Activated T-helper 1 cell treated with anti-CD3 and anti-CD28 coated beads, Interleukin-2, amount 50 U/mL, for 16 hours (primary cell): ENCODE measurements at places on chromosomes 7 and 10.

DNA sequence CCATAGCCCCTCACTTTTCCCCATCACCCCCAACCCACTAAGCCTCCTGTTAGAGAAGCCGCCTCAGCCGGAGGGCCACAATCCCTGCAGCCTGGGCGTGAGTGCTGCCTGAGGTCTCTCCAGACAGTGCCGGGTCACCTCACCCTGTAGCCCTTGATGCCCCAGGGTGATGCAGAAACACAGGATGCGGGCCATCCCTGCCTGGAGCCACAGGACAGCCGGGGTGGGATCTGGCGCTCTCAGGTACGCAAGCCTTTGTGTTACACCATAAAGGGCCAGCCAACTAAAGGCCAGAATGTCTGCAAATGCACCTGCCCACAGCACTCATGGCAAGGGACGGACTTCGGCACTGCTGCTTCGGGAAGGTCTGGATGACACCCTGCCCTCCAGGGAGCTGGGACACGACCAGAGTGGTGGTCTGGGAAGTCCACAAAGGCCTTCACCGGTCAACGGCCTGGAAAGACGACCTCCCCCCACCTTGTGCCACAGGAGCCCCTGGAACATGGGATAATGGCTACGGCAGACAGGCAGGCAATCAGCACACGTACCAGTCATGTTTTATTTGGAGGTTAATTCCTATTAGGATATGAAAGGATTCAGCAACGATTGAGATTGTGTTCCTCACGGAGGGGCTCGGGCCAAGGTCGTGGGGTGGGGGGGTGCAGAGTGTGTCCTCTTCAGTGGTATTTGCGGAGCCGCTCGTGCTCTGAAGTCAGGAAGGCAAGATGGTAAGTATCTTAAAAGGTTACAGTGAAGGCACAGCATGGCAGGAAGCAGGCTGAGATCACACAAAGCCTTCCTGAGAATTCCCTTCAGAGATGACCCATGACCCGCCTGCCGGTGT is 8.1 kb downstream of the ATP5MF start:
- no peak for DNase-seq

DNA sequence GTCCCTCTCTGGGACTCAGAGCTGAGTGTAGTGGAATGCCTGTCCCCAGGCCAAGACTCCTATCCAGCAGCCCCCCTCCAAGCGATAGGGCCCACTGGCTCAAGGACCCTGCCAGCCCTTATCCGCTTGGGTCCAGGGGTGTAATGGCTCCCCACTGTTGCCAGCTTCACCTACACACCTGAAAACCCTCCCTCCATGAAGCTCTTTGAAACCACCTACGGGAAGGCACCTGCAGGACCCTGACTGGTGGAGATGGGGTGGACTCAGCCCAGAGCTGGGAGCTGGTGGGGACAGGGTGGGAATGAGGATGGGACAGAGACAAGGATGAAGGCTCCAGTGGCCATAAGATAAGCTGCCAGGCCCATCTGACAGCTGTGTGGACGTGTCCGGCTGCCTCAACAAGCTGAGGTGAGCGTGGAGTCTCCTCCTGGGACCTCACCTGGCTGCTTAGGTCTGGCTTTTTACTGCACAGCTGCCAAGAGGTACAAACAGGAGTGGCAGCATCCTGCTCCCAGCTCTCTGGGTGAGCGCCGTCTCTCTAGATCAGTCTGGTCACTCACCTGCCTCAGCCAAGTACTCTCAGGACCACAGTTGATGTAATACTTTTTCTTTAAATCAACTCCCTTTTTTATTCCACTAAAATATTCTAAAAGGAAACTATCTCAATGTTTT is 41.9 kb downstream of the DRGX start:
- DNase-seq = no peak

DNA sequence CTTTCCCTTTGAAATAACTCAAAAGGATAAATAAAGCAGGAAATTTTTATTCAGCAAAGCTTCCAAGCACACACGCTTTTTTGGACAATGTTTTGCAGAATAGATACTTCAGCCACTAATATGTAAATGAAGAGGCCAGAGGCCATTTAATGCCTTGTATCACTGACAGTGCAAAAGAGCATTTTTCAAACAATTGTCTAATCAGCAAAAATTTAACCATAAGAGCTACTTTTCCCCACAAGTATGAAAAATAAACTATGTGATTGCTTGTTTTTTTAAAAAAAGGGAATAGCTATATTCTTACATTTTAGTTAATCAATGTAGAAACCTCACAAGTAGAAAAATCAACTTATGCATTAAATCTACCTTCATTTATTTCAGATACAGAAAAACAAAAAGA is 99.7 kb downstream of the COL28A1 start:
- no peak for DNase-seq

DNA sequence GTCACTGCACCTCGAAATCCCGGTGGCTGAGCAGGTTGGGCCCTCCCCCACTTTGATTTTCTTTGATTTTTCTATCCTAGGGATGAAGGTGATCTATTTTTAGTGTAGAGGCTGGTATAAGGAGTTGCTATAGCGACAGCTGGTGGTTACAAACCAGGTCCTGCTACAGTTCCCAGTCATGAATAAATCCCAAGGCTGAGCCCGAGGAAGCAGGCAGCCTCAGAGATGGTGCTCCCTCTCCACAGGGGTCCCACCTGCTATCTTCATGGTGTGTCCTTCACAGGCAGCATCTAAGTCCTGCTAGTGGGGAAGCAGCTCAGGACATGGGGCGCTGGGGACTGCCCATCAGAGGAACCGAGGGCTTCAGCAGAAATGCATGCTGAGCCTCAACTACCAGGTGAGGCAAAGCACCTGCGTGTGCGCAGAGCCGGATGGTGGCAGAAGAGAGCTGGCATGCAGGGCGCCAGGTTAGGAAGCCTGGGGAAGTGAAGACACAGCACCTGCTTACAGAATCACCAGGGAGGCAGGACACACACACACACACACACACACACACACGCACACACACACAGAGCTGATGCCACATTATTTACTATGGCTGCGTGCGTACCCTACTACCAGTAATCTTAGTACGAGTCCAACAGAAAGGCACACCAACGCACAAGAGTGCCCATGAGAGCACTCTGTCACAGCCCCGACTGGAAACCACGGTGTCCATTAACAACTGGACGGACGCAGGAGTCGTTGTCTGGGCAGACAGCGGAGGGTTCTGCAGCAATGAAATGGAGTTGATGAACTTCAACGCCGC is 150.9 kb downstream of the PRKAG2 start:
- no peak for DNase-seq

DNA sequence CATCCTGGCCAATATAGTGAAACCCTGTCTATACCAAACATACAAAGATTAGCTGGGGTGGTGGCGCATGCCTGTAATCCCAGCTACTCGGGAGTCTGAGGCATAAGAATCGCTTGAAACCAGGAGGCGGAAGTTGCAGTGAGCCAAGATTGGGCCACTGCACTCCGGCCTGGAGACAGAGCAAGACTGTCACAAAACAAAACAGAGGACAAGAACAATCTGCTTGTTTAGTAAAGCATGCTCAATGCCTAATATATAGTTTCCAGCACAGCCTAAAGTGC is 1.8 kb upstream of the SEC24C start:
- DNase-seq = no peak

GRCh38 chr10:106559442-106559841 is 605.1 kb downstream of the SORCS1 start:
- DNase-seq = no peak

GRCh38 chr10:107440741-107441140 is 276.2 kb upstream of the SORCS1 start:
- no peak for DNase-seq

DNA sequence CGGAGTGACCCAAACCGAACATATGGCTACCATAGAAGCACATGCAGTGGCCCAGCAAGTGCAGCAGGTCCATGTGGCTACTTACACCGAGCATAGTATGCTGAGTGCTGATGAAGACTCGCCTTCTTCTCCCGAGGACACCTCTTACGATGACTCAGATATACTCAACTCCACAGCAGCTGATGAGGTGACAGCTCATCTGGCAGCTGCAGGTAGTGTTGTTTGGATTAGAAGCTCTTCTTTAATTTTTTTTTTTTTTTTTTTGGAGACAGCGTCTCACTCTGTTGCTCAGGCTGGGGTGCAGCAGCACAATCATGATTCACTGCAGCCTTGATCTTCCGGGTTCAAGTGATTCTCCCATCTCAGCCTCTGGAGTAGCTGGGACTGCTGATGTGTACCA is 45.8 kb downstream of the NRF1 start:
- DNase-seq = no peak

DNA sequence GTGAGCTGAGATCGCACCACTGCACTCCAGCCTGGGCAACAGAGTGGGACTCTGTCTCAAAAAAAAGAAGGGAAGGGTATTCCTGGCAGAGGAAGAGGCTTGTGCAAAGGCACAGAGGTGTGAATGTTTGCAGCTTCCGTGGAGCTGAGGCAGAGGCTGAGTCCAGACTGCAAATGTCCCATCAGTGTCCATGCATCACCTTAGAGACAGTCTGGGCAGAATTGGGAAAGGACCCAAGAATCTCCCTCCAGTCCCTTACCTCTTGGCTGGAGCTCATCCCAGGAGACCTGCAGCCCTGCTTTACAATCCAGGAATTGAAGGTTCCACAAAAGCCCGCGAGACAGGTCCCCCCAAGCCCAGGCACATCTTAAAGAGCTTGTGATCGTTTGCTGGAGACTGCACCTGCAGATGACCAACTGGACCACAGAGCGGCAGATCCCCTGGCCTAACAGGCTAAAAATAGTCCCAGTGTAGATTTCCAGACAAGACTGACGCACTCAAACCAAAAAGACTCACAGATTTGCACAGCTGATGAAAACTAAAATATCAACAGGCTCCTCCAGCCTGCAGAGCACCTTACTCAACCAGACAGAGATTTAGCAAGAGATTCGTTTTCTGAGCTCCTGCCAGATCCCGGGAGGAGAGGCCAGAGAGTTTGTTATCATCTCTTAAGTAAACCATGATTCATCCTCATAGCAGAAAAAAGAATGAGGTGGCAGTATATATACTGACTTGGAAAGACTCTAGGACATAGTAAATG is 22.9 kb upstream of the NANOS1 start:
- DNase-seq = no peak

DNA sequence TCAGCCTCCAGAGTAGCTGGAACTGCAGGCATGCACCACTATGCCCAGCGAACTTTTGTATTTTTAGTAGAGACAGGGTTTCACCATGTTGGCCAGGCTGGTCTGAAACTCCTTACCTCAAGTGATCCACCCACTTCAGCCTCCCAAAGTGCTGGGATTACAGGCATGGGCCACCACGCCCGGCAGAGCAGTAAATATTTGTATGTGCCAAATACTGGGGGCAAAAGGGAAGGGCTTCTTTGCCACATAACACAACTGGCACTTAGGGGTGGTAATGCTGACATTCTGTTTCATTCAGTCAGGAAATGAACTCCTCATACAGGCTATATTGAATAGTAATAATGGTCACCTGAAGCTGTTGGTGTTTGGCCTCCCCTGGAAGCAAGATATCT is 41.6 kb downstream of the ACSM6 start:
- no peak for DNase-seq

DNA sequence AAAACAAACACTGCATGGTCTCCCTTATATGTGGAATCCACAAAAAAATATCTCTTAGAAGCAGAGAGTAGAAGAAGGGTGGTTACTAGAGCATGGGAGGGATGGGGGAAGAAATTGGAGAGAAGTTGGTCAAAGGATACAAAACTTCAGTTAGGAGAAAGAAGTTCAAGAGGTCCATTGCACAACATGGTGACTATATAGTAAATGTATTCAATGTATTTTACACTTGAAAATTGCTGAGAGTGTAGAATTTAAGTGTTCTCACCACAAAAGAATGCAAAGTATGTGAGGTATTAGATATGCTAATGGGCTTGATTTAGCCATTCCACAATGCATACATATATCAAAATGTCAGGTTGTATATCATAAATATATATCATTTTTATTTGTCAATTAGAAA is 232.0 kb upstream of the CELF2 start:
- DNase-seq = no peak

DNA sequence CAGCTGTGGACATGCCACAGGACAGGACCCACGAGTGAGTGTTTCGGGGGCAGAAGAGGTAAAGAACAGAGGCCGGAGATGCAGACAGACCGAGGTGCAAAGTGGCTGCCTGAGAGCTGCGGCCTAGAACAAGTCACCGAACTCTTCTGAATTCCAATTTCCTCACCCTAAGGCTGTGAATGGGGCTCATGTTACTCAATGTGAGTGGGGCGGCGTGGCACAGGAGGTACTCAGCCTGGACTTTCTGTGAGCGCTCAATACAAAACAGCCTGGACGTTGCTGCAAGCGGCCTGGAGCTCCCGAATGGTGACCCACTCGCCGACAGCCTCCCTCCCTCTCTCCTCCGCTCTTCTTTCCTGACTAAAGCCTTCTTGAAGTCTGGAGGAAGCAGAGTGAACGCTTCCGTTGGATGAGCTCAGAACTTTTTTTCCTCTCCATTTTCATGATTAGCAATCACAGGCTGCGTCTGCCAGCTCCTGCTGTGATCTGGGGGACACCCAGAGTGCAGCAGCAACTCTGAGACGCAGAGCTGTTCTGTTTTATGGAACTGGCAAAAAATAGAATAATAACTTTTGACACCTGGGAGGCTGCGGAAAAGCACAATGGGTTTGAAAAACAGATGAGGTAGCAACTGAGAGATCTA is 108.5 kb downstream of the PTPRN2 start:
- DNase-seq = no peak

DNA sequence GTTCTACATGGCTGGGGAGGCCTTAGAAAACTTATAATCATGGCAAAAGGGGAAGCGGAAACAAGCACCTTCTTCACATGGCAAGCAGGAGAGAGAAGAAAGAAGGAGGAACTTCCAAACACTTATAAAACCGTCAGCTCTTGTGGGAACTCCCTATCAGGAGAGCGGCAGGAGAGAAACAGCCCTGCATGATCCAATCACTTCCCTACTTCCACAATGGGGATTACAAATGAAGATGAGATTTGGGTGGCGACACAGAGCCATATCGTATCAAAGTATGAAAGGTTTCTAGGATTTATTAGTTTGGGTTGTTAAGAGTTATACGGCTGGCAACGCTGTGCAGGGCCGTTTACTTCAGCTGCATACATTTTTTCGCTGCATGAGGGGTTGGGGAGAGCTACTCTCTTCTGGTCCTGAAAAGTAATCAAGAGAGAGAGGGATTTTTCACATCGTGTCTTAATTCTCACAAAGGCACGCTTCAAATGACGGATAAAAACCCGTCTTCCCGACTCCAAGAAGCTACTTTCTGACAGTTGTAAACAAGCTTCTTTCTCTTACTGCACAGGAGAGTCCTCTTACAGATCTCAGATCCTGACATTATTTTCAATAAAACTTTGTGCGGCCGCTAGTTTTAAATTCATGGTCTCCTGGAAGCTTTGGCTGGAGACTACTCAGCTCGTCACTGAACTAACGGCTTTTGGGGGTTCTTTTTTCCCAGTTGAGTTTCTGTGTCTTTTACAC is 751 bp upstream of the GTPBP10 start:
- DNase-seq = no peak

DNA sequence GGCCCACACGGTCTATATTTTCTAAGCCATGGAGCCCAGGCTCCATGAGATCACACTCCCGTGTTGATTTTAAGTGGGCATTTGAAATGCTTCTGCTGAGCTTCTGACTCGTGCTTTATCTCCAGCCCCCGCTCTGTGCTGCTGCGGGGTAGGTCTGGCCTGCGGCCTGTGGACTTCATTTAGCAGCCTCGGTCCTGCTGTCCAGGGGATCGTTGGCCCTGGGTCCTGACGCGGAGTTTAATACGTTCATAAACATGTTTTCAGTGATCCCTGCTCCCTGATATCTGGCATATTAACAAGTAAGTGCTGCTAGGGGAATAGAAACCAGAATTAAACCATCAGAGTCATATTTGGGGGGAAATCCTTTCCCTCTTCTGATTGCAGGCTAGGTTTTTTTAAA is 540.3 kb upstream of the MGMT start:
- no peak for DNase-seq

GRCh38 chr10:122352817-122353525 is 21.5 kb upstream of the PLEKHA1 start:
- no peak for DNase-seq
